ENCODE measurements at places on chromosomes 5 and 9.

DNA sequence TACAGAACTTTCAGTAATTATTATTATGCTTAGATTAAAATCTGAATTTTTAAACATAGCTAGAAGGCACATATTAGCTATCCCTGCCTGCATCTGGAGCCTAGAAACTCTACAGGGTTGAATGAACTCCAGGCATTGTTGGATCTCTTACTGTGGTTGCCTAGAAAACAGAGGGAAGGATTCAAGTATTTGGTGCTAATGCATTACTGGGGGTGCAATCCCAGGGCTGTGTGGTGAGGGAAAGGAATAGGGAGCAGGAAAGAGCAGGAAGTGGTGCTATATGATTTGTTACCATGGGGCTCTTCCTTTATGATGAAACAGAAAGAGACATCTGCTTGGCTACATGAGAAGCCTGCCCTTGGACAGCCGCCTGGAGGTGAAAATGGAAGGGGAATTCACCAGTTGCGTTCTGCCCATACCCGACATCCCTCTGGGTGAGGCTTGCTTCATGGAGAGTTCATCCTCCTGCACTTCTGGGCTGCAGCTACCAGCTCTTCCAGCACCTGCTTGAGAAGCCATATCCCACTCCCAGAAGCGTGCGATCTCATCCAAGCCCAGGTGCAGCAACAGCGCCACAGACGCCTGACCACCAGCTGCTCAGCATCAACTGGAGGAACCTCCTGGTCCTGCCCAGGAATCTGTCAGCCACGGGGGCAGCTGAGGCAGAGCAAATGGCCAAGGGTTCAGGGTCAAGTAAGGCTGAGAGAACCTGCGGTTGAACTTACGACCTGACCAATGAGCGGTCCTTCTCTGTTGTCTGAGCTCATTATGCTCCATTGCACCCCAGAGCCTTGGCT is 362.8 kb downstream of the SEMA5A start:
- no peak for DNase-seq

GRCh38 chr5:108760512-108760911 is 12.8 kb downstream of the FER start:
- no peak for DNase-seq

DNA sequence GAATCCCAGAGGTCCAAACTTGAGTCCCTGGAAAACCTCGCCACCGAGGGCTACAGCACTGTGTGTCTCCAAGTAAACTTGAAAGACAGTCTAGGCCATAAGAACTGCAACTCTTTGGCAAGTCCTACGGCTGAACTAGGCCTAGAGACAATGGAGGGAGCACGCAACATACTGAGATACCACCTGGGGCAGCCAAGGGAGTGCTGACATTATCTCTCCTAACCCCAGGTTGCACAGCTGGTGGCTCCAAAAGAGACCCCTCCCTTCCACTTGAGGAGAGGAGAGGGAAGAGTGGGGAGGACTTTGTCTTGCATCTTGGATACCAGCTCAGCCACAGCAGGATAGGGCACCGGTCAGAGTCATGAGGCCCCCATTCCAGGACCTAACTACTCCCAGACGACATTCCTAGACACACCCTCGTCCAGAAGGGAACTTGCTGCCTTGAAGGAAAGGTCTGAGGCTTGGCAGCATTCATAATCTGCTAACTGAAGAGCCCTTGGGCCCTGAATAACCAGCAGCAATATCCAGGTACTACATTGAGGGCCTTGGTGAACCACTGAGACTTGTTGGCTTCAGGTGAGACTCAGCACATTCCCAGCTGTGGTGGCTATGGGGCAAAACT is 42.7 kb downstream of the AP3B1 start:
- DNase-seq = no peak

DNA sequence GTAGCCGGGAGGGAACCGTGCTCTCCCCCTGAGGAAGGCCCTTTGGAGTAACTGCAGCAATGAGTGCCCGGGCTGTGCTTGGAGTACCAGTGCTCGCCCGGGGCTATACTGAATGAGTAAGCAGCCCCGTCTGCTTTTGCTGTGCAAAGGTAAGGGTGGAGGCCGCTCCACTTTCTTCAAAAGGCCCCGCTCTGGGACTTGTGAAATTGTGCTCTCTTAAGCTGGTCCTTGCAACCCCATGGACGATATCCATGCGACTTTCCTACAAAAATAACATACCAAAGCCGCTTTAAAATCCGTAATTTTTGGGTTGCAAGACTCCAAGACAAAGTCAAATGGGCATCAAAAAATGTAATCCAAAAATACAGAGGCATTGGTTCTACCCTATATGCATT is 578 bp upstream of the TNFAIP8 start:
- no peak for DNase-seq

DNA sequence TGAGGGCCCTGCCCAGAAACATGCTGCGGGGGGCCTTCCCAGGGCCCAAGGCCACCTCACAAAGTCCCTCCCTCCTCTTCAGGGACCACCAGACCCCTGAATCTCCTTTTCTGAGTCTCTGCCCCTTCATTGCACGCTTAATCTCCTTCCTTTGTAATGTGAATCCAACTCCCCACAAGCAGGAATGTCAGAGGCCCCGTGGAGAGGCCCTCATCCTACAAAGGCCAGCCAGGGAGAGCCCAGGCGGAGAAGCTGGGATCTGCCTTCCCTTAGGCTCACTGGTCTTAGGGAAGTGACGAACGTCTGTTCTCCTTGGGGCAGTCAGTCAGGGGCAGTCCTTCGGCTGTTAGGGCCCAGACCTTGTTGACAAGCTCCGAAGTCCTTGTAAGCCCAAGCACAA is 2.3 kb downstream of the SMIM33 start:
- no peak for DNase-seq

- DNase-seq = peak; percentile 10
Measured at GRCh38 chr5:134184155-134185135, 7.7 kb upstream of the SKP1 start.

GRCh38 chr9:76677481-76678055 is 86.7 kb upstream of the PCA3 start:
- no peak for DNase-seq

- peak; percentile 67 for DNase-seq
Measured at GRCh38 chr5:172420235-172420939, 33.9 kb downstream of the SH3PXD2B start.

- no peak for DNase-seq
Measured at GRCh38 chr5:73312872-73313510, 135.6 kb downstream of the FOXD1 start.

DNA sequence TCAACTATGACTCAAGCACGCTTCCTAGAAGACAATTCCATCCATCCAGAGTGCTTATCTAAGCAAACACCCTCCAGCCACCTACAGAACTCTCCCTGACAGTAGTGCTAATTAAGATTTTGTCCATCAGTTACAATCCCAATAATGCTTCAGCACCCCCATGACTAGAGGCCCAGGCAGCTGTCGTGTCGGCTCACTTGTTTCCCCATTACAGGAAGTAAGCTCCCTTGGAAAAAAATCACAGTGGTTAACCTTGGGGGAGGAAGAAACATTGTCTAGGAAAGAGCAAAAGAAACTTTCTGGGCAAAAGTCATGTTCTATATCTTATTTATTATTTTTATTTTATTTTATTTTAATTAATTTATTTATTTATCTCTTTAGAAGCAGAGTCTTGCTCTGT is 108.8 kb upstream of the LPAR1 start:
- no peak for DNase-seq

- no peak for DNase-seq
Measured at GRCh38 chr9:123695386-123695785, 234.5 kb downstream of the DENND1A start.

- DNase-seq = no peak
Measured at GRCh38 chr5:128036950-128037349, 46.6 kb upstream of the SLC12A2 start.

DNA sequence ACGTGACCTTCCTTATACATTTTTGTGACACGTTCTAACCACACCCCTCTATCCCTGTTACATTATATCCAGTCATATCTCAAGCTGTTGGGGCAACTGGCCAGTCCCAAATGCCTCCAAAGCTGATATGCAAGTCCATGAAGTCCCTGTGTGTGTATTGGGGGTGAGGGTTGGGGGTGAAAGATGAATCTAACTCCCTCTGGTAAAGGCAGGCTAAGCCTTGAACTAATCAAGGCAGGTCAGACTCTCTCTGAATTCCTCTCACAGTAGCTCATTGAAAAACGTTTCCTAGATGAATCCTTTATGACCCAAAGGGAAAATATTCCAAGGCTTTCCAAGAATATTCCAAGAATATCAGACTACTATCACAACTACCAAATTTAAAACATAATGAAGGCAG is 174.4 kb downstream of the MUSK start:
- no peak for DNase-seq

DNA sequence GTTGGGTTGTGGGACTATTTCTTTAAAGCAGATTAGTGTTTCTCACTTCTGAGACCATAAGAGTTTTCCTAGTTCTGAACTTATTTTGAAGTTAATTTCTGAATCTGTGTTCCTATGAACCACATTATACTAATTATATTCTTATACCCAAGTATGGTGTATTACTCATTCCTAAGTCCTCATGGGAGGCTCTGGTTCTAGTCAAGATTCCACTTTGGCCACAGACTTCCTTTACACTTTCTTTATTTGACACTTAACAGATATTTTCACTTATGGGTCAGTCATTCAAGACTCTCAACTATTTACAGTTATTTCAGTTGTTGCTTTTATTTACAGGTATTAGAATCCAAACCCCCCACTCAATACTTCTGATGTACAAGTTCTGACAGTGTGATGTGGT is 937.2 kb upstream of the TYRP1 start:
- no peak for DNase-seq

DNA sequence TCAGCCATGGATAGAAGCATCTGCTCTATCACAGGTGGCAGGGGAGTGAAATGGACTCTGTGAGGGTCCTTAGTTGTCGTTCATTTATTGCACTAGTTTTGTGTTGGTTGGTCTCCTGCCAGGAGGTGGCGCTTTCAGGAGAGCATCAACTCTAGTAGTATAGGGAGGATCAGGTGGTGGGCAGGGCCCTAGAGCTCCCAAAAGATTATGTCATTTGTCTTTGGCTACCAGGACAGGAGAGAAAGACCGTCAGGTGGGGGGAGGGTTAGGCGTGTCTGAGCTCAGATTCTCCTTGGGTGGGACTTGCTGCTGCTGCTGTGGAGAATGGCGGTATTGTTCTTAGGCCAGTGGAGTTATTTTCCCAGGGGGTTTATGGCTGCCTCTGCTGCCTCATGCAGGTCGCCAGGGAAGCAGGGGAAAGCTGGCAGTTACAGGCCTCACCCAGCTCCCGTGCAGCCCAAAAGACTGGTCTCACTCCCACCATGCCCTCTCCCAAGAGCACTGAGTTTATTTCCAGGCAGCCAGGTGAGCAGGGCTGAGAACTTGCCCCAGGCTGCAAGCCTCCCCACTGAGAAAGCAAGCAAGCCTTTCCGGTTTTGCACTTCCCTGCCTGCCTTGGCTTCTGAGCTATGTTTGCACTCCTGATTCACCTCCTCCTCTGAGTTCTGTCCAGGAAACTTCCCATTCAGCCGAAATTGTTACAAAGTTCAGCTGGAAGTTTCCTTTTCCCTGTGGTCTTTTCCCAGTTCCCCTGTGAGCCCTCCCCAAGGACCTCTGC is 317.3 kb downstream of the TAF11L14 start:
- no peak for DNase-seq

- DNase-seq = no peak
Measured at GRCh38 chr5:3393920-3394597, 201.6 kb upstream of the IRX1 start.

GRCh38 chr5:112776301-112776856 is 38.7 kb downstream of the APC start:
- DNase-seq = no peak

- DNase-seq = no peak
Measured at GRCh38 chr9:7212101-7212500, 454.3 kb downstream of the KDM4C start.

Data from DMS 273 treated with DMSO at 0.1 percent for 48 hours (cell line).